ENCODE measurements at places on chromosomes 12 and 14.

- no peak for DNase-seq
Measured at GRCh38 chr12:93174473-93174872, 203.3 kb upstream of the NUDT4 start.

DNA sequence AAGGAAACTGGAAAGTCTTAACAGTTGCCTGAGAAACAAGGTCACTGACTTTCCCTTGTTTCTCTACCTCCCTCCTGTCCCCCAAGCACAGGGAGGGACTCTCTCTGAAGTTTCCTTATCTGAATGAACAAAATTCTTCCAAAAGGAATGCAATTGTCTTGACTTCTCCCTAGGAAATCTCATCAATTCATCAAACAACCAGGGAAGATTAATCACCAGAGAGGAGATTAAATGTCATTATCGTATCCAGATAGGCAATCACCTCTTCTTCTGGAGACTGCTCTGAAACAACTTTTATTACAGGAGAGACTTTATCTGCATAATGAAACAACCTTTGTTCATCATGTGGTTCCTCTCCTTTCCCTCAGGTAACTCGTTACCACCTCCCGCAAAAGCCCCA, 431.4 kb downstream of the SLC16A7 start:
- no peak for DNase-seq

DNA sequence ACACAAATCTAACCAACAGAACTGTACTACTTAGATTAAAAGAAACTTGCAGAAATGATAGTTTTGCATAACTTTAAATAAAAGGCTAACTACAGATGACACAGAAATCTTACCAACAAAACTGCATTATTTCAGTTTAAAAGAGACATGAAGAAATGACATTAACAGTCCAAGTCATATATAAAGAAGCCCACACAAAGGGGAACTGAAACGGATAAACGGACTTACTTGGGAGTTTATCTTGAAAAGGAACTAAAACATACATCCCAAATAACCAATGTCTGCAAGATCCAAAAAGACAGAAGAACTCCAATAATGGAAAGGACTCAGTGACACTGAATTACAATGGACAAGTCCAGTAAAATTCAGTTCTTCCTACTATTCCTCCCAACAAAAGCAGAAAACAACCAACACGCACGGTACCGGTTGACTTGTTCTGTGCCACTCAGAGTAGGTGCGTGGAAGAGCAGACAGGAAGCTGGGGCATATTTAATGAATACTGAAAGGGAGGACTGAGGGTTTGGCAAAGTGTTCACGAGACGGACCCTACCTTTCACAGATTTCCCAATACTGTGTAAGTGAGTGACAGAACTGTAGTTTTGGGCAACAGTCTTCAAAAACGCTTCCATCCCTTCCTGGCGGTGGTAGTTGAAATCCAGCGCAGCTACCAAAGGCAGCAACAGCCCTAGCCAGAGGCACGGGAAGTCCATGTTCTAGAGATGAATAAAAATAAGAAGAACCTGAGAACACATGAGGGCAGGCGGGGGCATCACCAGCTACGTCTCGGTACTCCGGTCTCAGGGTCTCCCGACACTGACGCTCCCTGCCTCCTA, 627 bp downstream of the CPM start:
- peak; percentile 41 for DNase-seq

DNA sequence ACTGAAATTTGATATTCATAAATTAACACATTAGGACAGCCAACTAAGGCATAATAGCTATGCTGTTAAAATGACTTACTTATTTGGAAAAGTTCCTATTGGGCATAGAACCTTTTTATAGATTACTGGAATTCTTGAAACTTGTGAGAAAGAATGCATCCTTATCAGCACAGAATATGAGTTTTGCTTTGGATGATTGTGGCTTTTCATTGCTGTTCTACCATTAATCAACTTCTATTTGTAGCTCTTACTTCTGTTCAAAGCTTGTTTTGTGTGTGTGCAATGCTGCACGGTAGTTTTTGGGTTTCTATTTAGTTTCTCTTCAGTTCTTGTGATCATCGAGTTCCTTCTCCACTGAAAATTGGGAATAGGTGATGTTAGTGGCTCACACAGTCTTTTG, 152.4 kb upstream of the PELI2 start:
- DNase-seq: peak; percentile 5

DNA sequence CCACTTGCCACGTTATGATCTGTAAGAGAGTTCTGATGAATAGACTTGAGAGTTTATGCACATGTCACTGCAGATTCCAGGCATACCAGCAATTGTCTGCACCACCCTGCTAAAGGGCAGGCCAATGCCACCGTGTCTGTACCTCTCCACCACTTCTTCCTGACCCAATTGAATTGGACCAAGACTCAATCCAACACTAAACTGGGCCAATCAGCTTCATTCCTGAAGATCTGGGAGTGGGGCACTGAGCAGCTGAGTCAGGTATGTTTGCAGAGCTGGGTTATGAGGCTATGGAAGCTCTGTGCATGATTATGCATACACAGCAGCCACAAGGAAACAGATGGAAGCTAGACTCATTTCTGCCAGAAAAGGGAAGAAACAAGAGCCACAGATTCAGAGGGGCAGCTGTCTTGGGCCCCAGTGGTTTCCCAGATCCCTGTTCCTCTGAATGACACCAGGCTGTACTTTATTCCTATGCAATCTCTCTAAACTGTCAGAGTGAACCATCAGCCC, 28.0 kb downstream of the DAO start:
- DNase-seq: peak; percentile 8

- DNase-seq: no peak
Measured at GRCh38 chr12:129081755-129082250, 228.5 kb downstream of the GLT1D1 start.

GRCh38 chr12:45773747-45774146, 44.2 kb downstream of the ARID2 start:
- DNase-seq: no peak

GRCh38 chr14:65302571-65303189, 109.8 kb upstream of the FUT8 start:
- DNase-seq: no peak

DNA sequence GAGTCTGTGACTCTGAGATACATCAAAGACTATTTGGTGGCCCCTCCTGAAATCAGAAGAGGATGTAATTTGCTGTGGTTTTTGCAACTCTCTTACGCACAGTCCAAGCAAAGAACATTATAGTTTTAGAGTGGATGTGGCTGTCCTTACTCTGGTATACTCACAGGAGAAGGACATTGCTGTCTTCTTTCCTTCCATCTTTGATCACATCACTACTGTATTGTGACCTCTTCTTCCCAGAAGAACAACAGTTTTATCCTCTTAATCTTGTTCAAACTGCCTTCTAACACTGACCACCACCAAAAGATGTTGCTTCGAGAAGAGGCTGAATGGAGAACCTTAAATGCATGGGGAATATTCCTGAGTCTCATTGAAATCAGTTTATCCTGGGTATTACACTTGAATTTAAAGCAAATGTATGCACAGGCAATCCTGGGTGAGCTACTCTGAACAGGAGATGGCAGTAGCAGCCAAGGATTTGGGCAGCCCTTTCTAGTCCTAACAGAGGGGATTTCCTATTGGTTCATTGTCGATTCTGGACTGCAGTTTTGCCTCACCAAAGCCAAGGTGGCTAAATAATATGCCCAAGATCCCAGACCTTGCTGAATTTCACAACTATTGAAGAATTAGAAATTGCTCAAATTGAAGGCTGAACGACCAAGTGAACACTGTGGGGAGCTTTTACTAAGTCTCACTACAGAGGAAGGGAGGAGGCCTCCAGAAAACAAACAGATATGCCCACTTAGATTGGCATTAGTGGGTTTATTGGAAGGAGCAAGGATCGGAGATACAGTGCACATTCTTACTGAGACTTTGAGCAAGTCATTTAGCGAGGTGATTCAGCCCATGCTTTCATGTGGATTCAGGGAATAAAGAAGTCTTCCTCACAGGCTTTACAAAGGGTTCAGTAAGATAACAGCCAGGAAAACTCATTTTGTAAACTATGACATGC, 282.8 kb downstream of the PAWR start:
- peak; percentile 97 for DNase-seq

- DNase-seq: no peak
Measured at GRCh38 chr12:123832052-123832451, 70.0 kb downstream of the DNAH10 start.

DNA sequence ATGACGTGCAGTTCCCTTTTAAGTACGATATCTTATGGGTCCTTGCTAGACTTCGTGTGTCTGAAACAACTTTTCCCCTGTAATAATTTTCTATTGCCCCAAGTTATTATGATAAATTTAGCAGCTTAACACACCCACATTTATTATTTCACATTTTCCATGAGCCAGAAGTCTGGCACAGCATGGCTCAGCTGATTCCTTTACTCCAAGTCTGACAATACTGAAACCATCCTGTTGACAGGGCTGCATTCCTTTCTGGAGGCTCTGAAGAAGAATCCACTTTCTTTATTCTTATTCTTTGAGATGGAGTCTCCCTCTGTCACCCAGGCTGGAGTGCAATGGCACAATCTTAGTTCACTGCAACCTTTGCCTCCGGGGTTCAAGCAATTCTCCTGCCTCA, 80.9 kb downstream of the DENND5B start:
- DNase-seq: peak; percentile 68

- no peak for DNase-seq
Measured at GRCh38 chr12:7373226-7373625, 69.4 kb downstream of the ACSM4 start.

DNA sequence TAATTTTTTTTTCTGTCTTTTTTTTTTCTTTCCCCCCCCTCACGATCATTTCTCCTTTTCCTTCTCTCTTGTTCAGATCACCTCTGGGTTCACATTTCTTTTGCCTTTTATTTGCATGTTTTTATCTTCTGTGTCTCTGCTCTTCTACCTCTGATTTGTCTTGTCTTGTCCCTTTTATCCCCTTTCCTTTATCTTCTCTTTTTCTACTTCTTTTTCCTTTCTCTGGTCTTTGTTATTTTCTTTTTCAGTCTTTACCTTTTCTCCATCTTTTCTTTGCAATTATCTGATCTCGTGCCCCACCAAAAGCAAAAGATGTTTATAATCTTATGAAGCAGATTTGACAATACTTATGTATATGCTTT, 77.8 kb upstream of the RAP1B start:
- no peak for DNase-seq

DNA sequence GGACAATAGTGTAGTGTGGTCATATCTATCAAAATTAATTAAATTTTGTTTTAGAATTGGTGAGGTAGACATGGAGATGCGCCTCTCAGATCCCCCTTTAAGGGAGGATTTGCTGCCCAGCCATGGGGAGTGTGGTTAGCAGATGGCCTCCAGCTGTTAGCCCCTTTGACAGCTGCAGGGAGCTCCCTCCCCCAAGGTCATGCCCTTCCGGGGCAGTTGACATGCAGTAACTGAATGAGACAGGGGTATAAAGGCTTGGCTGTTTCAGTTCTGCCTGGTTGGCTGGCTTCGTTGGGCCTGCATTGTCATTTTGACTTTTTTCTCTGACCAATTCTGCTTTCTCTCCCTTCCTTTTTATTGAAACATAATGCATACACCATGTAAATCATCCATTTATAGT, 291.5 kb upstream of the SRRM4 start:
- DNase-seq: no peak

GRCh38 chr12:77553976-77554619, 276.6 kb upstream of the NAV3 start:
- no peak for DNase-seq

GRCh38 chr12:86683568-86684304, 427.5 kb upstream of the MGAT4C start:
- DNase-seq: peak; percentile 57

- DNase-seq: peak; percentile 76
Measured at GRCh38 chr12:77795699-77796098, 35.0 kb upstream of the NAV3 start.

DNA sequence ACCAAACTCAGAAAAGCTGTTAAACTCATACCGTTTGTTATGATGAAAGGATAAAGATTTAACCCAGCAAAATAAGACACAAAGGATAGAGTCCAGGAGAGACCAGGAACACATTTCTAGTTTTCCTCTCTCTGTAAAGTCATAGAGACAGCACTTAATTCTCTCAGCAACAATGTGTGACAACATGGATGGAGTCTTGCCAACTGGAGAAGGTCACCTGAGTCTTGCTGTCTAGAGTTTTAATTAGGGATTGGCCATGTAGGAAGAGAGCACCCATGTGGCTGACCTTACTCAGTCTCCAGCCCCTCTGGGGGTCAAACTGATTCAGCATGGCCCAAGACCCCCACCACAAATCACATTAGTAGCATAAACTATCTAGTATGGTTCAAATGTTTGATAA, 151.0 kb upstream of the ATF7IP start:
- no peak for DNase-seq

DNA sequence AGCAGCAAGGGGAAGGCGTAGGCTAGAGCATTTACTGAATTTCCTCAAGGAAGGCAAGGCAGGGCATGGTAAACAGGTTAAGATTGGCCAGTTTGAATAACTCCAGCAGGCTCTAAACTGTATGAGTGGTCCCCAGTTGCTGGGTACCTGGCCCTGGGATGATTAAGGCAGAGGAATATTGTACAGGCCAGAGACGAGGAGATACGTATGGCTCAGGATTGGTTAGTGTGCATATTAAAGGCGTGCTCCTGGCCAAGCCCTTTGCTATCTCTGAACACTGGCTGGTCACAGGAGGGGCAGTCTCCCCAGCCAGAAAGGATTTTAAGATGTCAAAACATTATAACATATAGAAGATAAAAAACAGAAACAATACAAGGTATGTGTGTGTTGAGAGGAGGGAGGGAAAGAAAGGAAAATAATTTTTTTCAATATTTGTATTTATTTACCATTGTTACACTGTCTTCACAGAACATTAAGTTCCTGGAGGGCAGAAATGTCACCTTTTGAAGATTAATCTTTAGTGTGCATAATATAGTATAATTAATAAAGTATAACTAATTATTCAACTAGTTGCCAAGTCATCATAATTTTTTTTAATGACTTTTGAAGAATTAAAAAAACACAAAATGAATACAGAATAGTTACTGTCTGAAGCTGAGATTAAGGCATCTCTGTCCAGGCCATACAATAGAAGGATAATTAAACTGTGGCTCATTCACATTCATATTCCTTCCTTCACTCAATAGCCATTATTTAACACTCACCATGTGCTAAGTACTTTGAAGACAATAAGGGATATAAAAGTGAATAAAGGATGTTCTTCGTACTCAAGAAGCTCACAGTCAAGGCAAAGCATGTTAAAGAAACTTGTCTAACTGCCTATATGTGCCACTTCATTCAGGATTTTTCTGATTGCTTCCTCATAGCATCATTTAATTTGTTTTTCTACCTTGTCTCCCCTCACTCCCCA, 41.9 kb downstream of the DCP1B start:
- no peak for DNase-seq

DNA sequence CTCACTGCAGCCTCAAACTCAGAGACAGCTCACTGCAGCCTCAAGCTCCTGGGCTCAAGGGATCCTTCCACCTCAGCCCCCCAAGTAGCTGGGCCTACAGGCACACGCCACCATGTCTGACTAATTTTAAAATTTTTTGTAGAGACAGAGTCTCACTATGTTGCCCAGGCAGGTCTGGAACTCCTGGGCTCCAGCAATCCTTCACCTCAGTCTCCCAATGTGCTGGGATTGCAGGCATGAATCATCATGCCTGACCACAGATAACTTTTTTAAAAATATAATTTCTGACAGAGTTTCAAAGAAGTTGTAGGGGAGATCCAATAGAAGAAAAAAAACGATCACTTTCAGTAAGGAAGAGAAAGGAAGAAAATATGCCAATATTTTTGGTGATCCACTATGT, 189.7 kb upstream of the CDKN3 start:
- DNase-seq: peak; percentile 58

- DNase-seq: no peak
Measured at GRCh38 chr12:1799051-1799881, 21.1 kb upstream of the LRTM2 start.

GRCh38 chr12:92070054-92070863, 75.4 kb downstream of the BTG1 start:
- no peak for DNase-seq

GRCh38 chr14:94427016-94427613, 25.5 kb downstream of the SERPINA11 start:
- no peak for DNase-seq
